Activated CD4-positive, alpha-beta T cell treated with anti-CD3 and anti-CD28 coated beads, Interleukin-2, amount 50 U/mL, for 48 hours (primary cell): ENCODE measurements at places on chromosomes 4 and X.
A peak's percentile ranks its signal among the peaks of the same experiment; 100 is the strongest.

- DNase-seq, result no peak
Measured at GRCh38 chr4:25965629-25966028, 51.6 kb downstream of the SMIM20 start.

DNA sequence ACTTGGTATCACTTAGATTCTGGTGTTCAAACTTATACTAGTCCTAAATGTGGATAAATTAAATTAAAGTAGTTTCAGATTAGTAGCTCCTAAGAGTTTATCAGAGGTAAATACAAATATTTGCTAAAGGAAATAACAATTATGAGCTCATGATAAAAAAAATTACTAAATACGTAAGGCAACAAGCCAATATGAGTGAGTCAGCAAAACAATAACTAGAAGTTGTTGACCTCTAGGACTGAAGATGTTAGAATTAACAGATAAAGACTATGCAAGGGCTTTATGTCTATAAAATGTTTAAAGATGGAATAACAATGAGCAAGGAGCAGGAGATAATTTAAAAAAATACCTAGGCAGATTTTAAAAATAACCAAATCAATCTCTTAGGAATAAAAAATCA is 195.8 kb downstream of the CLCN4 start:
- no peak for DNase-seq

DNA sequence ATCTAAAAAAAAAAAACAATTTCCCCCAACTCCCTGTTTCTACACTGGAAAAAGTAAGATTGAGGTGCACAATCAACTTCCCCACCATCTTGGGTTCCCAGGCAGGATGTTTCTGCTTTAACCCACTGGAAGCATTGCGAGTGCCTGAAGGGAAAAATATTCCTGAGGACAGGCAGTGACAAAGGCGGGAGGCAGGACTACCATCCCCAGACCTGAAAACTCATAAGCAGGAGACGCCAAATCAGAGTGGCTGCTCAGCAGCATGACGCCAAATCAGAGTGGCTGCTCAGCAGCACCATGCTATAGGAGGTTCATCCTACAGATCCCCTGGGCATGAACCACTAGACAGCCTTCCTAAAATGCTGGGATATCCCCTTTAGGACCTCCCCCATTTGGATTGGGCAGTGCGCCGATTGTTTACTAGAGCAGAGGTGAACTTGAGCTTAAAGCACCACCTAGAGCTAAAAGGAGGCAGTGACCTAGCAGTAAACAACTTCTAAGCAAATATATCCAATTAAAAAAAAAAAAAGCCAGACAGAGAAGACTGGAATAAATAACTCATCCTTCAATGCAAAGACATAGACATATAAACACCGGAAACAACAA is 35.0 kb upstream of the GK start:
- no peak for DNase-seq

DNA sequence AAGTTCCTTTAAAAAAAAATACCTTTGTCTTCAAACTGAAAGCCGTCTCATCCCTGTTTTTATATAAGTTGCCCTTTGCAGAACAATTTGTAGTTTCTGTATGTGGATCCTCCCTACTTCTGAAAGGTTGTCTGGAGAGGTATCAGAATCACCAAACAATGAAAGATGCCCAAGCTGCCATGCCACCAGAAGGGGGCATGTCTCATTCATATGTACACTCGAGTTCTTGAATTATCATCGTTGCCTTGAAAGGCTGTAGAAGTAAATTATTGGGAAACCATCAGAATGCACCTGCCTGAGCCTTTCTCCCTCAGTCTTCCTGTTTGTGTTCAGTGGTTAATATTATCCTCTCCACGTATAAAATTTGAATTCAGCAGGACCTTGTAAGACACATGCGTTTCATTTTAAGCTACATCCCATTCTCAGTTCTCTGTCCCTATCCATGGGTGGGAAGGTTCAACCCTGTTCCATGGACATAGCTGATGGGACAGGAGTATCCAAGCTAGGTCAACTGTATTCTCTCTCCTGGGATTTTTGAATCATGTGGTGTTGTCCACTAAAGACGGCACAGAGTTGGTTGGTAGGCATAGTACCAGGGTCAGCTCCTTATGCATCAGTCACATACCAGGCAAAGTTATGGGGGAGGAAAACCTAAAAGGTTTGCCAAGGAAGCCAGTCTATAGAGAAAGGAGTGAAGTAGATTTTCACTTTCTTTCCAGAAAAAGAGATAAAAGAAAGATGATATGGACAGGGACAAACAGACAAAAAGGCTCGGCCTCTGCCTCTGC is 24.0 kb downstream of the GALNT7 start:
- DNase-seq, result no peak

- DNase-seq, result no peak
Measured at GRCh38 chr4:177484613-177485021, 42.4 kb upstream of the AGA start.

- peak; percentile 89 for DNase-seq
Measured at GRCh38 chr4:155376387-155377268, at the start of gene MAP9. Gene MAP9 (minus strand): TSS chr4:155376965. CDS start chr4:155375850, 1,115 bp downstream.

DNA sequence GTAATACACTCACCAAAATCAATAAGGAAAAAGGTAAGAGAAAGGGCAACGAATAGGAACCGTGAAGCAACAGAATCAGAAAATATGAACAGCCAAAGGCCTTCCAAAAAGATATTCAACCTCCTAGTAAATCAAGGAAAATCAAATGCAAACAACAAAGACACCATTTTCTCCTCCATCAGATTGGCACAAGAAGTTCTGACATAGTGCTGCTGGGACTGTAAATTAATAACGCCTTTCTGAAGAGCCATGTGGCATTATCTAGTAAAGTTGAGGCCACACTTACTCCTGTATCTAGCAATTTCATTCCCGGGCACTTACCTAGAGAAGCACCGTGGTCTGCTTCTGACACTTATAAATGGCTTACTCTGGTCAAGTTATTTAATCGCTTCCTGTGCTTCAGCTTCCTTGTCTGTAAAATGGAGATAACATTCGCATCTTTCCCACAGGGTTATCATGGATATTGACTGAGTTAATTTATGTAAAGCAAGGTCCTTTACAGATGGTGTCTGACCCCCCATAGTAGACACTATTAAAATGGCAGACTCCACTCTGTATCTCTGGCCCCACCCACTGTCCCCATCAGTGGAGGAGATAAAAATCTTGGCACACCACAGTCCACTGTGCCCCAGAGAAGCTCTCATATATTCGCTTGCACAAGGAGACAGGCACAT is 20.5 kb upstream of the ENPP6 start:
- no peak for DNase-seq
